GM10248 (cell line): ENCODE measurements at places on chromosomes 7 and 10.

DNA sequence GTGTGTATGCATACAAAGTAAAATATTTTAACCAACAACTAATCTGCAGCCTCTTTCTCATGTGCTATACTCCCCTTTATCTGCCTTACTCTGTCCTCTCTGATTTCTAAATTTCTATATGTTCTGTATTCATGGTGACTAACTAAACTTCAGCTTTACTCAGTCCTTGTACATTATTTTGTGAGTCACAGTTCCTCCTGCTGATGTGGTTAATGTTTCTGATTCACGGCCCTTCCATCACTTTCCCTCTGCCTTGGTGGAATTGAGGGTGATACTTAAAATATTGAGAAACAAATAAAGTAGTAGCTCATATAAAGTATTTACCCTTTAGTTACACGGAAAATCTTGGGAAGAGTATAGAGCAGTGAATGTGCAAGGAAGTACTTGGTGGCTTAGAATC lies 899.1 kb upstream of the ZWINT start:
- no peak for DNase-seq

GRCh38 chr7:119514326-119514725 lies 758.6 kb upstream of the KCND2 start:
- no peak for DNase-seq

- DNase-seq = no peak
These were observed 202.2 kb upstream of the CDCA7L start for GRCh38 chr7:22147868-22148267.

DNA sequence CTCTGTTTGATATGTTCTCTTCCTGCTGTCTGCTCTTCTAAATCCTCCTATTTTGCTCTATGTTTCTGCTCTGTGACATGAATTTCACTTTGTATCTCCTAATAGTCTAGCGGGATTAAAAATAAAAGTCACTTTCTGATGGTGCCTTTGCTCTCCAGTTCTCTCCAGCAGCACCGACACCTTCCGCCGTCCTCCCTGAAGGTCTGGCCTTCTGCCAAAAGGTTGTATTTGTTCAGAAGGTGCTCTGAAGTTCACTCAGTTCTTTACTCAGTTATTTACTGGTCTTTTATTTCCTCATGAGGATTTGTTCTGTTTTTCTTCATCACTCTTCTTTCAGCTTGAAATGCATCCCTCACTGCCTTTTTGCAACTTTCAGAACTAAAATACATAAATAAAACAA lies 11.2 kb upstream of the EPHA1 start:
- DNase-seq = no peak

DNA sequence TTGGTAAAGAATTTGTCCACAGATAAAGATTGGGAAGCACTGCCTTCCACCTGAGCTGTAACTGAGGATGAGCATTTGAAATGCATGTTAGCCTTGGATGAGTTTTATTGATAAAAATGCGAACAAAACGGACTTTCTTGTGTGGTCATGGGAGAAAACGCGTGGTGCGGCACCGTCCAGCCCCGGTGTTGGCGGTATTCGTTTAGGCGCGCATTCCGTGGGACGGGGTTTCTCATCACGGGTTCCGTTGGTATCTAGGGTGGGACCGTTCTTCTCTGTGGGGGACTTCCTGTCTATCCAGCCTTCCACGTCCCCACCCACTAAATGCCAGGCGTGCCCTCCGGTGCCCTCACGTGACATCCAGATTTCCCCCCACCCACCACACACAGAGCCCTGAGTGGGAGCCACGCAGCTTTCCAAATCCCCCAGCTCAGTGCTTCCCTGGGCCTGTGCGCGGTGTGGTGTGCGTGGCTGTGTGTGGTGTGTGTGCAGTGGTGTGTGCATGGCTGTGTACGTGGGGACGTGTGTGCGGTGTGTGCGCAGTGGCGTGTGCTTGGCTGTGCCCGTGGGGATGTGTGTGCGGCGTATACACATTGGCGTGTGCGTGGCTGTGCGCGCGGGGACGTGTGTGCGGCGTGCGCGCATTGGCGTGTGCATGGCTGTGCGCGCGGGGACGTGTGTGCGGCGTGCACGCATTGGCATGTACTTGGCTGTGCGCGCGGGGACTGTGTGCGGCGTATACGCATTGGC lies 18.1 kb downstream of the IQCE start:
- no peak for DNase-seq

- DNase-seq = no peak
These were observed 344.9 kb upstream of the CHRM2 start for GRCh38 chr7:136523571-136523970.

- DNase-seq = no peak
These were observed 87.0 kb downstream of the PTPRN2 start for GRCh38 chr7:158500651-158501052.

DNA sequence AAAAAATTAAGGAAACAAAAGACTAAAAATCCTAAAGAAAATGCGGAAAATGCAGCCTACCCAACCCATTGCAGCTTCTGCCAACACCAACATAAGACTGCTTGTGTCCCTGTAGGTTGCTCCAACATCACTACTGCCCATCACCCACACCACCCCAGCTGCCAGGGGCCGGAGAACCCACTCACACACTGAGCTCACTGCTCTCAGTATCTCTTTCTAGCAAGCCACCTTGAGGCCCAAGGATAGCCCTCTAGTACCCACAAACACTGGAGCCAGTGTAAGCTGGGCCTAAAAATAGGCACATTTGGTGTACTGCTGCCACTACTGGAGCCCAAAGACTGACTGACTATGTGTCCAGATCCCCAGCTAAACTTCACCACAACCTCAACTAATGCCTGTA lies 67.3 kb downstream of the MEST start:
- DNase-seq = no peak

DNA sequence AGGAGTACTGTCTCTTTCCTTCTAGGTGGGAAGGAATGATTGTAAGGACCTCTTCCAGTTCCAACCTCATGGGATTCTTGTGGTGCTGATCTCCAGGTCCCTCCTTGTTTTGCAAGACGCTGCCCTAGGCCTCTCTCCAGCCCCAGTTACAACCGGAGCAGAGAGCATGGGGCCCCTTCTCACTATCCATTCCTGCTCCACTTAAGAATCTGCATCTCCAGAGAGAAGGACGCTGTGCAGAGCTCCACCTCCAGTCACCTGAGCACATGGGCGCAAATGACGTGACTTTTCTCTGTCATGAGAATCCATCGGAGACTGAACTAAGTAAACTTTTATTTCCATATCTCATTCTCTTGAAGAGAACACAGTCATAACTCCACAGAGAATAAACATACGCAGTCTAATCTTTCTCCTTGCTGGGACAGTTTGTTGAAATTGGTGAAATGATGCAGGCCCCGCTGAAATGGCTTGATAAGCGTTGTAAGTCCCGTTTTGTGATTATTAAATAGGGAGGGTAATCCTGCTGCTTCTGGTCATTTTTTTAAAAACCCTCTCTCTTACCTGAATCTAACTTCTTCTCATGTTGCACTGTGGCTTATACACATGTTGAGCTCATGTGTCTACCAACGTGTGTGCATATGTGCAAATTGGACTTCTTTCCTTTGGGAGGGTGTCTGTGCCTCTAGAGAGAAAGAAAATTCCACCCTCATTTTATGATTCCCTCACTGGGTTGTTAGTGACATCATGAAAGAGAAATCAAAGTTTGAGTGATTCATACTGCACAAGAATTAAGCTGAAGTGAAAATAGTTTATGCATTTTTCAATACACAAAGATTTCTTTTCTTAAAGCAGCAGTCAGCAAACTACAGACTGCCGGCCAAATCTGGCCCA lies 133.2 kb upstream of the TBX20 start:
- no peak for DNase-seq

DNA sequence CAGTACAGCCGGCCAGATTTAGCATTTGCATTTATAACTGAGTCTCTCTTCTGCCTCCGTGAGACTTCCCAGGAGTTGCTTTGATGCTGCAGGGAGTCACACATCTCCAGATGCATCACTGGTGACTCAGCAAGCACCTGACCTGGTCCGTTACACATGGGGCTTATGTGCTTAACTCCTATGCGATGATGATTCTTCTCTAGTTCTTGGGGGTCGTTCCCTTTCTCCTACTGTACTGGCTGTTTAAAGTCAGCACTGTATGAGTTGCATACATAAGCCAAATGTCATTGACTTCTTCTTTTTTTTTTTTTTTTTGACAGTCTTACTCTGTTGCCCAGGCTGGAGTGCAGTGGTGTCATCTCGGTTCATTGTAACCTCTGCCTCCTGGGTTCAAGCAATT lies 13.0 kb upstream of the AKR1E2 start:
- DNase-seq = no peak

GRCh38 chr10:71392791-71393781 lies 3.6 kb upstream of the CDH23 start:
- DNase-seq = no peak

GRCh38 chr10:44755481-44755880 lies 155.7 kb upstream of the TMEM72 start:
- DNase-seq = no peak

DNA sequence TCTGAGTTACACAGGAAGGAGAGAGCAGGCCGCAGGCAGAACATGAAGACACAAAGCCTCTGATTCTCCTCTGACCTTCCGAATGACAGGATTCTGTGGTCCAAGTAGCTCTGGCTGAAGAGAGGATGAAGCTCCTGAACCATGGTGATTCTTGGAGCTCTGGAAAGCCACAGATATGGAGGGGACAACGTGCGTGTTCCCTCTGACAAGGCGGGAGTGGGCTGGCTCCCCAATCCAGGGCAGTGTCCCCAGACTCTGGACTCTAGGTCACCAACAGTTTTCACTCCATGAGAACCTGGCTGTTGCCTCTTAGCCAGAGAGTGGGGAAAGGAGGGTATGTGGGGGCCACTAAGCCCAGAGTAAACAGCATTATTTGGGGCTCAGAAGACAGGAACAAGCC lies 7.4 kb upstream of the TRPV6 start:
- DNase-seq = no peak
